ENCODE measurements at places on chromosomes 4 and X.

DNA sequence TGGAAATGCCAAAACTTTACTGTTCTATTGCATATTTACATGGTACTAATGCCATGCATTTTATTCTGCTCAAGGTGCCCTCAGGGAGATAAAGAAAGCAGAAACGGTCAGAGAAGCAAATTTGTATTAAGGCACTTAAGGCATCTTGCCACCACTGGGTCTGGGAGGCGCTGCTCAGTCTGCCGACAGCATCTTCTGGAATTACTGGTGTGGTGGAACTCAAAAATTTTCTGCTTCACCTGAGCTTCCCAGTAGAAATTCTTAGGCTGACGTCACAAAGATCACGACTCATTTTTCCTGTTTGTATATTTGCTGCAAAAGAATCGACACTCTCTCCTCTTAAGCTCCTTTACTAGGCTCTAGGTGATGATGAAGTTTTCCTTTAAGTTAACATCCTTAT is 3.0 kb downstream of the RASSF6 start:
- DNase-seq, result no peak

DNA sequence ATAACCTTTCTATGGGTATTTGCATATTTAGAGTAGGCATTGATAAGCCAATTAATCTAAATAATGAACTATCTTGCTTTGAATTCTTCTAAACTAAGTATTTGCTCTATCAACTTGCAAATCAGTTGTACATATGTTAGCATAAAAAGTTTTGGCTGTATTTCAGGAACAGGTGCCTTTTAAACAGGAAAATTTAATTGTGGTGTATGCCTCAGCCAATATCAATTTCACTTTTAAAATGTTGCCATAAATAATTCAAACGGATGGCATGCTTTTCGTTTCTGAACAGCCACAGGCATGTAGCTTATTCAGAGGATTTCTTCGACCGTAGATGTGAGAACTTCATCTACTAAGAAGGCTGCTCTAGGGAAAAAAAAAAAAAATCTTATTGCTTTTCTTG is 99.9 kb downstream of the DCLK2 start:
- no peak for DNase-seq

- DNase-seq, result no peak
Observed at GRCh38 chr4:147863111-147863747, 131.3 kb downstream of the ARHGAP10 start.

DNA sequence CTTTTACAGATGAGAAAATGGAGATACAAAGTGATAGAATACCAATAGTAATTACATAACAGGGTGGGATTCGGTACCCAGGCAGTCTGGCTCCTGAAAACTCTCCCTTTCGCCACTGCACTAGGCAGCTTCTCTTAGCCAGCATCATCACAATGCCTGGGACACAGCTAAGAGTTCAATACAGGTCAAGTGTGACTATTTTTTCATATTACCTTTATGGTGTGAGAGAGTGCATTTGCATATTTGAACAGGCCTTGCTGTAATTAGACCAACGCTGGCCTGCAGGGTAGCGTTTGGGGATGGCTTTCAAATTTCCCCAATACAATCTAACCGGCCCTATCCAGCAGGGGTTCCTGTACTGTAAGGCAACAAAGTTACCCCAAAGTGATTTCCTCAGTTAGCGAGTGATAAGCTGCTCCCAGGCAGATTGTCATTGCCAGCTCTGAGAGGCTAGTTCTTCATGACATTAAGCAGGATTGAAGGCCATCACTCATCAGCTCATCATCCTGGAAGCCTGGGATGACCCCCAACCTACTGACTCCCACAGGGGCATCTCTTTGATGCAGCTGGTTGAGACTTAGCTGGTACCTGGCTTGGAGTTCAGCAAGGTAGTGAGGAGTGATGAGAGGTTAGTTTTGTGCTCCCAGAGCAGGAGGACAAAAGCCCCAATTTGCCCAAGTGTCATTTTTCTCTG is 836.8 kb upstream of the LCORL start:
- no peak for DNase-seq

- DNase-seq, result no peak
Observed at GRCh38 chr4:183291070-183291469, 29.0 kb downstream of the CLDN22 start.

DNA sequence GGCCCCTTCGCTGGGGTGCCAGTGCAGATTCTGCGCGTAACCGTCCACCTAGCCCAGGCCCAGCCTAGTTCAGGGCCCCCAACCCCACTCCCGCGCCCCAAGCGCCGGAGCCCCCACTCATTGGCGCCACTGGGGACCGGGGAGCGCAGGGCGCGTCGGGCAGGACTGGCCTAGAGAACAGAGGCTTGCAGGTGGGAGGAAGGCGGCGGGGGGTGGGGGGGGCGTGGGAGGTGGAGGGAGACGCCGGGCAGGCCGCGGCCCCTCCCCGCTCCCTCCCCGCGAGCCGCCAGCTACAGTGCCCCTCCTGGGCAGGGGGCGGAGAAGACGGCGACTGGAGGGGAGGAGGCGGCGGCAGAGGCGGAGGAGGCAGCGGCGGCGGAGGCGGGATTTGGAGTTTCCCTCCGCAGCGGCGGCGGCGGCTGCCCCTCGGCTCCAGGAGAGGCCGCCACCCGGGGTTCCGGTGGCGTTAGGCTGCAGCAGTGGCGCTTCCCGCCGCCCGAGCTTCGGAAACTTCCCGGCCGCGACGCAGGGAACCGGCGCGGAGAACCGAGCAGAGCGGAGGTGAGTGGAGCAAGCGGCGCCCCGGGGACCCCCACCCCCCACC is 4.8 kb upstream of the DUSP9 start:
- no peak for DNase-seq

Measured in T-helper 1 cell (primary cell).